ENCODE measurements at places on chromosomes 6 and 20.

DNA sequence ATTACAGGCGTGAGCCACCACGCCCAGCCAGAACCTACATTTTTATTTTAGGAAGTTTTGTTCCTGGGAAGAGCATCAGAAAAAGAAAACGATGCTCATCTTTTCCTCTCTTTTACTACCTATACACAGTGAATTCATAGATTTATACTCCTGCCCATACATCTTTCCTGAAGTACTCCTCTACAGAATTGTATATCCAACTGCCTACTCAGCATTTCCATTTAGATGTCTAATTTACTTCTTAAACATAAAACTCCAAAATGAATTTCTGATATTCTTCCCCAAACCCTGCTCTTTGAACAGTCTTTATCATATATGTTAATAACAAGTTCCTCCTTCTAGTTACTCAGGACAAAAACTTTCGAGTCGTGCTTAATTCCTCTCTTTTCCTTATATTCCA lies 39.8 kb upstream of the RSPO3 start:
- no peak for DNase-seq

- DNase-seq, result no peak
Measured at GRCh38 chr6:119453242-119454200, 104.0 kb upstream of the MAN1A1 start.

DNA sequence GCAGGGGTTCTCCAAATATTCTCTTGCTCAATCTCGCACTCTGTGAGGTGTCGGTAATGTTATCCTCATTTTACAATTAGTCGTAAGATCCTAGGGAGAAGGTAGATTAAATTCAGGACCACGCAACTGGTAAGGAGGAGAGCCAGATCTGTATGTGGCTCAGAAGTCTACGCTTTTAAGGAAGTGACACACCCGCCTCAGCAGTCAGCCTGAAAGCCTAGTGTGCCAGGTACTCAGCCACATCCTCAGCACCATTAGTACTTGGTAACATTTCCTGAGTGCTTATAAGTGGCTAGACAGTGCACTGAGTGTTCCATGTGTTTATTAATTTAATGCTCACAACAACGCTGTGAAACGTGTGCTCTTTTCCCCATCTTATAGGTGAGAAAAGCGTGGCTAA lies 63.7 kb downstream of the DHX35 start:
- no peak for DNase-seq

GRCh38 chr6:137860394-137861005 lies 6.6 kb upstream of the TNFAIP3 start:
- no peak for DNase-seq

GRCh38 chr6:31878726-31879125 lies at the start of gene SLC44A4:
TSS of gene SLC44A4 (minus strand) at chr6:31878997. CDS start at chr6:31878980, 17 bp downstream.
- DNase-seq, result no peak

- DNase-seq, result no peak
Measured at GRCh38 chr6:40755046-40755681, 168.0 kb upstream of the LRFN2 start.

DNA sequence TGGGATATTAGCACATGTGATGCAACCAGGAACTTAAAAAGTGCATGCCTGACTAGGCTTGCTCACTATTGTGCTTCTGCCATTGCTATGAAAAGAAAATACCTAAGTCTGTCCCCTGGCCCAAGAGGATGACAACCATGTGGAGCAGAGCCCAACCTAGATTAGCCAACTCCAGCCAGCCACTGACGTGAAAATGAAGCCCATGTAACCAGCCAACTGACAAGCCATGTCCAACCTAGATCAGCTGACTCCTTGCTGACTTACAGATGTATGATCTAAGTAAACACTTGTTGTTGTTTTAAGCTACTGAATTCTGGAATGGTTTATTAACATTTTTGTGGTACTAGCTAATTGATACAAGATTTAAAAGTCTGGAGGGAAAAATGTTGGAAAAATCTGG lies 47.5 kb downstream of the PIGU start:
- DNase-seq, result no peak

GRCh38 chr20:60113771-60114170 lies 155.5 kb downstream of the CDH26 start:
- no peak for DNase-seq

- no peak for DNase-seq
Measured at GRCh38 chr6:166853371-166854325, 102.7 kb downstream of the RNASET2 start.

DNA sequence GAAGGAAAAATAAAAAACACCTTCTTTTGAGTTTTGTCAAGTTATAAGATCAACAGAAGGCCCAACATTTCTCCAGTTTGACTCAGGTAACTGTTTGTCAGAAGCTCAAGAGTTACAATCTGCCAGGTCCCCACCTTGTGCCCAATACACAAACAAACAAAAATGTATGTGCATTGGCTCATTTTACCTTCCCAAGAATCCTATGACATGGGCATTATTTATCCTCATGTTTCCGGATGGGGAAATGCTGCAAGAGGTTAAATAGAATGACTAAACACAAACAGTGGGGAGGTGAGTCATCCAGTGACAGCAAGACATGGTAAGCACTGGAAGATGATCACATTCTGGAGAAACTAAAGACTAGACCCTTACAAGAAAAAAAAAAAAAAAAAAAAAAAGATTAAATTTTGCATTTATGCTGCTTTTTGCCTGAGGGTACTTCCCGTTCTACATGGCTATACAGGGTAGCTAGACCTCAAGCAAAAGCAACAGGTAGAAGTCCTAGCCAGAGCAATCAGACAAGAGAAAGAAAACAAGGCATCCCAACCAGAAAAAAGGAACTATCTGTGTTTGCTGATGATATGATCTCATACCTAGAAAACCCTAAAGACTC lies 23.6 kb upstream of the ANKRD60 start:
- DNase-seq, result peak; percentile 76

DNA sequence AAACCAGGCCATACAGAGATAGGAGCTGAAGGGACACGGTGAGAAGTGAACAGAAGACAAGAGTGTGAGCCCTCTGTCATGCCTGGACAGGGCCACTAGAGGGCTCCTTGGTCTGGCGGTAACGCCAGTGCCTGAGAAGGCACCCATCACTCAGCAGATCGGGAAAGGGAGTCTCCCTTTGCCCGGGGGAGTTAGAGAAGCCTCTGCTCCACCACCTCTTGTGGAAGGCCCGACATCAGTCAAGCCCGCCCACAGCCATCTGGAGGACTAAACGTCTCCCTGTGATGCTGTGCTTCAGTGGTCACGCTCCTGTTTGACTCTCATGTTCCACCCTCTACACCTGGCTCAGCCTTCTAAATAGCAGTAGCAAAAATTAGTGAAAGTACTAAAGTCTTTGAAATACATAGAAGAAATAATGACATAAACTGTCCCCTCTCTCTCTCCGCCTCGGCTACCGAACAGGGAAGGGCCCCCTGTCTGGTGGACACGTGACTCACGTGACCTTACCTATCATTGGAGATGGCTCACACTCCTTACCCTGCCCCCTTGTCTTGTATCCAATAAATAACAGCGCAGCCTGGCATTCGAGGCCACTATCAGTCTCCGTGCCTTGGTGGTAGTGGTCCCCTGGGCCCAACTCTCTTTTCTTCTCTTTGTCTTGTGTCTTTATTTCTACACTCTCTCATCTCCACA lies 66.7 kb downstream of the RPP21 start:
- DNase-seq, result no peak

DNA sequence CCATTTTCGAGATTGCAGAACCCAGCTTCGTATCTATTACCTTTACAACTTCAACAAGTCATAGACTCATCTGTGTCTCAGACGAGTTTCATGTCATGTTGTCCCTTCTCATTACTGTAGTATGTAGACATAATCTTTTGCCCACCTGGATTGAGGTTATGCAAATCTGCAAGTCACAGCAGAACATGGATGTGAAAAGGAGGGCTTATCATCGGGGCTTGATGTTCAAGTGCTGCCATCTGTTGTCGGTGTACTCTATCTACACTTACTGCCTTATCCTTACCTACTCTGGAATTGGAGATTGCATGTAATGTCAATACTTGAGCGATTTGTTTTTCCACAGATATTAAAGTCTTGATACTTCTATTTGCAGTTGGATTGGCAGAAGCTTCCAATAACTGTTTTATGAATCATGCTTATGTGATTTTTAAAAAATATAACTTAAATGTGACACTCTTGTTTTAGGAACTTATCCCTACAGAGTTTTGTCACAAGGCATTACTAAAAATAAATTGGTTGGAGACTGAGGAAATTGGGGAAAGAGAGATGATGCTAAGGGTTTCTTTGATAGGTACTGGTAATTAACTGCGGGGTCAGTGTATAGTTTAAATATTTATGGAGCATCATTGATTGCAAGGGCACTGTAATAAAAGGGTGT lies 3.0 kb upstream of the GOPC start:
- DNase-seq, result peak; percentile 40

DNA sequence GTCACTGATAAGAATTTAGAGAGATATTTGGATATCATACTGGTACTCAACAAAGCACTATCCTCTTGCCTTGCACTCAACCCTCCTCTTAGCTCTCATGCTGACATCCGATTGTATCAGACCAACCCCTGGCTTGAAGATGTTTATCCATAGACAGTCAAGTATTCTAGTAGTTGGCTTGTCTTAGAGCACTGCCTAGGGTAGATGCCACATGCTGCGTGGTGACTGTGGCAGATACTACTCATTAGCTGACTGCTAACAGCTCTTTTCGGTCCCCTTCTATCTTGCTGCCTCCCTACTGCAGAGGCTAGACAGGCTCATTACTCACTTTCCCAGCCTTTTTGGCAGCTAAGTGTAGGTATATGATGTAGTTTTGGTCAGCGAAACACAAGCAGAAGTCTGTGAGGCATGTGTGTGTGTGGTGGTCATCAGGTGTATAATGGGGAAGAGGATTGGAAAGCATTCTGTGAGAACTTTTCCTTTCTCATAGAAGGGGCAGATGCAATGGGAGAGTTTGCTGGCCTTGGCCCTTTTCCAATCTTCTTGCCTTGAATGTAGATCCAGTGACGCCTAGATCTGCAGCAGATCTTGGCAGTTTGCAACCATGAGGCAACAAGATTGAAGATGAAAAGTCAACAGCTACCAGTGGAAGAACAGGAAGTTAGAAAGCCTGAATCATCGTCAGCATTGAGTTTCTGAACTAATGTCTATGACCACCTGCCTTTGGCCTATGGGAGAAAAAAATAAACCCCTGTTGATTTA lies 4.4 kb upstream of the IFNGR1 start:
- DNase-seq, result no peak

GRCh38 chr6:39517756-39518155 lies 195.3 kb upstream of the KCNK16 start:
- DNase-seq, result no peak

DNA sequence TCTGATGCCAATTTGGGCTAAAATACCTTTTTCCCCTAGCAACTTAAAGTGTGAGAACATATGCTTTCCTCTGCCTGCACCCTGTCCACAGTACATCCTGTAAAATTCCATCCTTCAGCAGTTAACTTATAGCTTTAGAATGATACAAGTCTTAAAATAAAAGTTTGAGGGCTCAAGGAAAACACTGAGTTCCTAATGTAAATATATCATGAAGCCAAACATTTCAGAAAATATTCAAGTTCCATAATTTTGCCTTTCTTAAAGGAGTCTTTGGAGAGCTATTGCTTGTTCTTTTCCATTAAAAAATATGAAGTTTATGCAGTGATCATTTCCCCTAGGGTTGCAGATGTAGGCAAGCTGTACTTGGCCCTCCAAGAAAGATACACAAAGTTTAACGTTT lies 303.8 kb downstream of the COL12A1 start:
- DNase-seq, result no peak

GRCh38 chr20:17882834-17883591 lies 85.6 kb downstream of the SNX5 start:
- DNase-seq, result no peak

GRCh38 chr6:75102301-75102700 lies 103.6 kb downstream of the COL12A1 start:
- DNase-seq, result no peak

DNA sequence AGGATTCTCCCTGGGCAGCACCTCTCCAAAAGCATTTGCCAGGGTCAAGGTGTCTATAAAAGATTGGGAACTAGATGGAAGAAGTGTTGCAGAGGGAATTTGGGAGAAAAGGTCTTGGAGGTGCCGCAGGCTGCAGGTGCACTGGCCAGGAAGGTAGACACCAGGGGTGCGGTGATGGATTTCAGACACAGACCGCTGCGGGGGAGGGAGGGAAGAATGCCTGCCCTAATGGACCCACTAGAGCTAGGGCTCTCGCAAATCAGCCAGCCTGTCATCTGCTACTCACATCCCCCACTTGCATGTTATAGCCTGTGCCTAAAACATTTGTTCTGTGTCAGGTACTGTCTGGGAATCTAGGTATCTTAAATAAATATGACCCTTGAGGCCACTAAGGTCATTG lies 193.6 kb upstream of the SLC24A3 start:
- DNase-seq, result no peak

DNA sequence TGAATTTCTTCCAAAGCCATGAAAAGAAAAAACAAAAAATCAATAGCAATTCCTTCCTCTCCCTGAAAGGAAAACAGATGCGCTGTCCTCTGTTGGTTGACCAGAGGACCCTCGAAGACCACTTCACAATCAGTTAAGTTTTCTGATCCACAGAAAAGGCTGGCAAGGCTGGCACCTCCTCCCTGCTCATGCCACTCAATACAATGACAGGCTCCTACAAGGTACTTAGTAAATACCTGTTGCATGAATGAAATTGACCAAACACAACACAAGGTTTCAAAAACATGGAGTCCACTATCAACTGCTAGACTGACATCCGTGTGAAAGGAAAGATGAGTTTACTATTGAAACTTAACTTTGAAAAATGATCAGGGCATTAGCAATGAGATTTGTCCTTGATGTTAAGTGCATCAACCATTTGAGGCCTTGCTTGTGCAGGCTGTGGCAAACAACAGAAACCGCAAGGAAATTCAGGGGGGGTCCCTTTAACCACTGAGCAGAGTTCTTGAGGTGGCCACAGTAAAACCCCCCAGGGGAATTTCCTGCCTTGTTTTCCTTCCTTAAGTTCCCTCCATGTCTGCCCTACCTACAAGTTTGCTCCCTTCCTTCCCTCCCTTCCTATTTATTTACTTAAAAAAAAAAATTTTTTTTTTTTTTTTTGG lies 27.9 kb upstream of the RTF2 start:
- no peak for DNase-seq

DNA sequence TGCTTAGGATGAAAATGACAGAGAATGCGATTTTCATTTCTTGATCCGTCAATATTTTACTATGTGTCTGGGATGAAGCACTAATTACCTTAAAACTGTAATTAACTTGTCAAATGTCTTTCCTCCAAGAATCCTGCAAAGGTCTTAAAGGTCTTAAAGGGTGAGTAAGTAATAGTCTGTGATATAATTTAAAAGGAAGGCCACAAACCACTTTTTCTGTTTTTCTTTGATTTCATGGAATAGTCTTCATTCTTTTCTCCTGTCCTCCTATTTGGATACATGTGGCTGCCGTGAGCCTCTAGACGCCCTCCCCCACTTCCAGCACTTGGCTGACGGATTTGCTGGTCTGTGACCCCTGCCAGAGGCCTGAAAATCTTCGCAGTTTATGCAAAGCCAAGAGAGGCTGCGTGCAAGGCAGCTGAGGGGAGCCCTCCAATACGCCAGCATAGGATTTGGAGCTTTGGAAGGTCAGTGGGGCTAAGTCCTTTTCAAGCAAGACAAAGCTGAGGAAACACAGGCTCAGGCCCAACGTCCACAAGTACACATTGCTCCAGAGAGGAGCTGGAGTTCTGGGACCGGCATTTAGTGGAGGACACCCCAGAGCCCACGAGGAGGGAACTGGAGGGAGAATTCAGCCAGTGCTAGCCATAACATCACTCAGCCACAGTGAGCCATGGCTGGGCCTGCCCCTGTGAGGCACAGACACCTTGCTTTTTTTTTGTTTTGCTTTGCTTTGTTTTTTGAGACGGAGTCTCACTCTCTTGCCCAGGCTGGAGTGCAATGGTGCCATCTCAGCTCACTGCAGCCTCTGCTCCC lies 382.6 kb downstream of the SMOC2 start:
- DNase-seq, result no peak

GRCh38 chr6:138538390-138539031 lies 39.2 kb upstream of the NHSL1 start:
- DNase-seq, result no peak
